Fibroblast of skin of back (primary cell): ENCODE measurements at places on chromosomes 12 and 14.

GRCh38 chr12:124835656-124836410 lies 27.8 kb downstream of the SCARB1 start:
- no peak for DNase-seq

DNA sequence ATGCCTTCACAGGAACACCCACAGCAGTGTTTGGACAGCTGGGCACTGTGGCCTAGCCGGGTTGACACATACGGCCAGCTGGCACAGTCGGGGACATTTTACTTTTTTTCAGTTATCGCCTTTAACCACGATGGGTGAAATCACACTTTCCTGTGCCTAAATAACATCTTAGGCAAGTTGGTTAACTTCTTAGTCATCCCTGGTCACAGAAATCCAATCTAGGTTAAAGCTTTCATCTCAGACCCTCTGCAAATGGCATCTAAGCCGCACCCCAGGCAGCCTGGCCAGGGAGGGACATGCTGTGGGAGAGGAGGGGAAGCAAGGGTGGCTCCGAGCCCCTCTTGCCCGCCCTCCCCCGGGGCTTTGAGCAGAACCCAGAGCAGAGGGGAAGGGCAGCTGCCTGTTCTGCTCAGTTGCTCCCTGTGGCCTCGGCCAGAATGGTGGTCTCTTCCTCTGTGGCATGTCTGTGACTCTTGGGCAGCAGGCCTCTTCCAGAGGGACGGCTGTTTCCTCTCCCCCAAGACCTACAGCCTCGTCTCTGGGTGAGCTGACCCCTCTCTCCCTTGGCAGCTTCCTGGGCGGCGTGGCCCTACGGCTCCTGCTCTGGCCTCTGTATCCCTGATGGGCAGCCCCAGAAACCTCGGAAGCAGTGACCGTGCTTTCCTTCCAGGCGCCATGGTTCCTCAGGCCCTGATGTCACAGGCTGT lies 85.4 kb upstream of the DYNC1H1 start:
- DNase-seq = no peak

- DNase-seq = no peak
Observed at GRCh38 chr12:89501793-89502192, 22.8 kb downstream of the GALNT4 start.

DNA sequence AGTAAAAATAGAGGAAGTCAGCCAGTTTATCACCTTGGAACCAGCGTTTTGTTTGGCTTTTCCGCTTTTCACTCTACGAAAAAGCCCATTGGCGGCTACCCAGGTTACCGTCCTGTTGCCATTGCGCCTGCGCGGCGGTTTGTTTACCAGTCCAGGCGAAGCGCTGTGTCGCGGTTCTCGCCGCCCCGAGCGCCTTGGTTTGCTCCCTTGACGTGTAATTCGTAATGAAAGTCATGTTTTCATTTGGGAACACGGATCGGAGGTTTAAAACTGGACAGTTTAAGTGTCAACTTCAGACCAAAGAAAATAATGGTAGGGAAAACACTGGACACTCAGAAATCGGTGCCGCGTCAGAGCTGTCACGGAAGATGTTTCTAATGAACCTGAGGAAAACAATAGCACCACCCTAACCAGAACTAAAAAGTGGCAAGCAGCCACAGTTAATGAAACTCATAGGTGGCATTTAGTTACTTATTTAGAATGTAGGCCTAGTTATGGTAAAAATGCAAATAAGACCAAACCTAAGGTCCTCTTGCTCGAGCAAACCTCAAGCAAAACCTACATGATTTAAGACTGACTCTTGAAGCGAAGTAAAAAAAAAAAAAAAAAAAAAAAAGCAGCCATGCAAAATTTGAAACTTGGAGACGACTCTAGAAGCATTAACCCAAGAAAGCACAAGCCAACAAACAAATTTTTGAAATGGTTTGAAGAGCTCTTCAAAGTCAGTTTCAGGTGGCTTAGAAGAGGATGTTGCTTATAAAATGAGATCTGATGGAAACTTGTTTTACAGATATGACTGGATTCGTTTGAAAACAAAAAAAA lies 790 bp upstream of the GPR19 start:
- peak; percentile 81 for DNase-seq

DNA sequence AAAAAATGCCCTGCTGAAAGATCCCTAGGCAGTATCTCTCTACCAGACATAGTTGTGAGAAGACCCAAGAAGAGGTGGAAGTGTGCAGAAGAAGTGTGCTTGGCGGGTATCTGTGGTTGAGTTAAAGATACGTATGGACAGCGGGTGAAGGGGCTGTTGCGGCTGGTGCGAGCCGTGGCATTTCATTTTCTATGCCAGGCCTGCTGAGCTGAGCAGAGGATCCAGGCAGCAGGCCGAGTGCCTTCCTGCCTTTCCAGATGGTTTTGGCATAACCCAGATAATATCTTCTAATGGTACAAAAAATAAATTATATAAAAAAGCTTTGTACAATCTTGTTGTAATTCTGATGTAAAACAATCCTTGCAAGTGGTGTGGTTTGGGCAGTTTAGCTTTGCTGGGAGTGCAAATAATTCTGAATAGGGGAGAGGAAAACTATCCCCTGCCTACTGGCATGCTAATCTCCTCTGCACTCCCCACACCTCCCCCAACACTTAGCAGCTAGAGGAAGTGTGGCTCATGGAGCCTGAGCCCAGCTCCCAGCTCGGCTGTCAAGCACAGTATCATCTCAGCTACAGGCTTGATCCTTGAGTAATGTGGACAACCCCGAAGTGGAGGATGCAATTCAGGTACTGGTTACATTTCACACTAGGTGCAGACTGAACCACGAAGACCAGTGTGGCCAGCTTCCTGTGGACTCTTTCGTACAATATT lies 168.9 kb downstream of the VRK1 start:
- DNase-seq = no peak

GRCh38 chr12:111954969-111955368 lies 58.0 kb downstream of the TMEM116 start:
- DNase-seq = no peak

GRCh38 chr14:44937547-44937946 lies 24.2 kb downstream of the KLHL28 start:
- DNase-seq = no peak
